GM20000 (cell line): ENCODE measurements at places on chromosomes 5 and 9.

DNA sequence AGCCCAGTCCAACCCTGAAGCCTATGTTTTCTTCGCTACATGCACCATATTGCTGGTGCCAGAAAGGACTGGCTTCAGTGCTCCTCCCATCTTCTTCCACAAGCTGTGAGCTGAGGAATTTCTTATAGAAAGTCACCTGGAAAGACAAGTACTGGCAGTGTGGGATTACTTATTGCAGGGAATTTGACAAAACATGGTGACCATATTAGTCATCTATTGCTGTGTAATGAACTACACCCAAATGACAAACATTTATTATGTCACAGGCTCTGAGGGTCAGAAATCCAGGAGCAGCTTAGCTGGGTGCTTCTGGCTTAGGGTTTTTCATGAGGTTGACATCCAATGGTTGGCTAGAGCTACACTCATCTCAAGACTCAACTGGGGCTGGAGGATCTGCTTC, 75.5 kb downstream of the ENTREP1 start:
- no peak for DNase-seq

DNA sequence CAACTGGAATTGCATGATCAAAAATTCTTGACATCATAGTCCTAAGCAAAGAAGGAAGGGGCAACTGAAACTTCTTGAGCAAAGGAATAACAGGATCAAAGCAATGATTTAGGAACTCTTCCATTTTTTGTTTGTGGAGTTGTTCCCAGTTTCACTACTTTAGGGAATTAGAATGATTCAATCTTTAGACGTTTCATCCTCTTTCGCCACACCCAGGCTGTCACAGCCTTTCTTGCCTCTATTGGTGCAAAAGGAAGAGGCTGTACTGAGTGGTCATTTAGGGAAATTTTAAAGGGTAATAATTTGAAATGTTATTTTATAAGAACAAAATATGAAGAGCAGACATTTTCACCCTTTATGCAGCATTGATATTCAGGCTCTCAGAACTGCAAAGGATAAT, 1026.0 kb upstream of the ARRDC3 start:
- DNase-seq = no peak

GRCh38 chr9:123064716-123065115, 31.2 kb downstream of the GPR21 start:
- DNase-seq = no peak

DNA sequence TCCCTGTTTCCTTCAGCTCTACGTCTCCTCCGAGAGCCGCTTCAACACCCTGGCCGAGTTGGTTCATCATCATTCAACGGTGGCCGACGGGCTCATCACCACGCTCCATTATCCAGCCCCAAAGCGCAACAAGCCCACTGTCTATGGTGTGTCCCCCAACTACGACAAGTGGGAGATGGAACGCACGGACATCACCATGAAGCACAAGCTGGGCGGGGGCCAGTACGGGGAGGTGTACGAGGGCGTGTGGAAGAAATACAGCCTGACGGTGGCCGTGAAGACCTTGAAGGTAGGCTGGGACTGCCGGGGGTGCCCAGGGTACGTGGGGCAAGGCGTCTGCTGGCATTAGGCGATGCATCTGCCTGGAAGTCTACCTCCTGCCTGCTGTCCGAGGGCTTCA, 27.7 kb downstream of the ABL1 start:
- DNase-seq = no peak

DNA sequence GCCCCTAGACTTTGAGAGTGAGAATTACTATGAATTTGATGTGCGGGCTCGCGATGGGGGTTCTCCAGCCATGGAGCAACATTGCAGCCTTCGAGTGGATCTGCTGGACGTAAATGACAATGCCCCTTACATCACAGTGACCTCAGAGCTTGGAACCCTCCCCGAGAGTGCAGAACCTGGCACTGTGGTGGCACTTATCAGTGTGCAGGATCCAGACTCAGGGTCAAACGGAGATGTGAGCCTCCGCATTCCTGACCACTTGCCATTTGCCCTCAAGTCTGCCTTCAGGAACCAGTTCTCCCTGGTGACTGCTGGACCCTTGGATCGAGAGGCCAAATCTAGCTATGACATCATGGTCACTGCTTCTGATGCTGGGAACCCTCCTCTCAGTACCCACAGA, 1.3 kb downstream of the PCDHGC4 start:
- peak; percentile 7 for DNase-seq

DNA sequence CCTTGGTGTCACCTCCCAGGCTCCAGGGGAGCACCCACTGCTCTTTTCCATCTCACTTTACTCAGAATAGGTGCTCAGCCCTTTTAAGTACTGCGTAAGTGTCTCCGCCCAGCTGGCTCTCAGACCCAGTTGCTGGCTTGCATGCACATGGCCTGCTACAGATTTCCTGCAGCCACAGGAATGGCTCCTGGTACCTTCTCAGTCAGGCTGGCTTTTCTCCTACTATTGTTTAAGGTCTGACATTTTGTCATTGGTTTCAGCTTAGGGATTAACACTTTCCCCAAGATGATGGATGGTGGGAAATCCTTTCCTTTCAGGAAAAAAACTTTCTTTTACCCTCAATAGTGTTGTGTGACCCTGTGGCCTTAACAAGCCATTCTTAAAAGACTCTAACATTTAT, 1652.3 kb upstream of the WWC1 start:
- DNase-seq = no peak

DNA sequence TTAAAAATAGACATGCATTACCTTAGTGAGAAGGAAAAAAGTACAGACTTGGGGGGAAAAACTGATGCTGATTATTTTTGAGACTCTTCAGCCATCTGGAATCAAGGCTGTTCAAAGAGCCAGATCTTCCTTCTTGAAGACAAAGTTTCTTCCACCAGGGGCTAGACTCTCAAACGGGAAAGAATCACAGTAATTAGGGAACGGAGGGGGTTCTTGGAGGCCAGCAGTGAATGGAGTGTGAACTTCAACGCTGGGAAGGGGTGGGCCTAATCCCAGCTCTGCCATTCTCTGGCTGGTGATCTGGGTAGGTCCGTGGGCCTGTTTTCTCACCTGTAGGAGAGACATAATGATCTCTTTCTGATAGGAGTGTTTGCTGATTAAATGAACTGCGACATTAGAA, 21.1 kb upstream of the LHX2 start:
- DNase-seq = no peak

- no peak for DNase-seq
Observed at GRCh38 chr9:22165144-22165543, 156.0 kb upstream of the CDKN2B start.

DNA sequence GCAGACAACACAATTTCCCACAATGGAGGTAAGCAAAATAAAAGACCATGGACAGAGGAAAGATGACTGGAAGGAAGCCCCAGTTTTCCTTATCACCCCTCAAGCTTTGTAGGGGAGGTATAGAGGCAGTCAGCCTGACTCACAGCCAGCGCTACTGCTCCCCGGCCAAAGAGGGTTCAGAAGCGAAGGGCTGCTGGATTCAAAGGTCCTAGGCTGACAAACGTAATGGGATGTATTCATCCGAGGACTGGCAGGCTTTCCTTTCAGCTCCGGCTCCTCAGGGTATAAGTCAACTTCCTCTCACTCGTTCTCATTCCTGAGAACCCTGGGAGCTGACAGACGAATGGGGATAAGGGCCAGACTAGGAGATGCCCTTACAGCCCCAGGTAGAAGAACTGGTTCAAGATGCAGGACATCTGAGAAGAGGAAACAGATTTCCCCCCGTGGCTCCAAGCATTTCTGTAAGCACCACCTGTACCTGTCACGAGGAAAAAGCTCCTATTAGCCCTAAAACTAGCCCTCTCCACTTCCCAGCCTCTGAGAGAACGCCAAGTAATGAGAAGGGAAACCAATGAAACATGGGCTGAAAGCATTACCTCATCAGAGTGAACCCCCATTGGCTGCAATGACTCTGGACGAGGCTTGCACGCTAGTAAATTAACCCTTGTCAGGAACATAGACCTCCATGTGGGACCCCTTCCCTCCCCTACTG, 22.1 kb upstream of the FAM13B start:
- DNase-seq = no peak

DNA sequence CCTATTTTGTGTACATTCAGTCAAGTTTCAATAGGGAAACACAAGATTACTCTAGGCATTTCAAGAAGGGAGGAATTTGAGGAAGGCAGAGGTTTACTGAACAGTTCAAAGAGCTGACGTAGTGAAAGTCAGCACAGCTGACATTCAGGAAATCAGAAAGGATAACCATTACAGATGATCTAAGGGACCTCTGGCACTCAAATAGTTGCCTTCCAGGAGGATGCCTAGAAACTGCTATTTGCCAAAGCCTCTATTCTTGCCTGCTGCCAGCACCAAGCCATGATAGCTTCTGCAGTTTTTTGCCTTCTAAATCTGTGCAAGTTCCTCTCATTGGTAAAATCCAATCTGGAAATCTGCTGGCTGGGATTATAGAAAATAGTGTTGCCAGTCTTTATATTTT, 373.1 kb downstream of the CSNK1G3 start:
- DNase-seq = no peak

GRCh38 chr5:96930589-96930988, 5.3 kb upstream of the LNPEP start:
- no peak for DNase-seq

DNA sequence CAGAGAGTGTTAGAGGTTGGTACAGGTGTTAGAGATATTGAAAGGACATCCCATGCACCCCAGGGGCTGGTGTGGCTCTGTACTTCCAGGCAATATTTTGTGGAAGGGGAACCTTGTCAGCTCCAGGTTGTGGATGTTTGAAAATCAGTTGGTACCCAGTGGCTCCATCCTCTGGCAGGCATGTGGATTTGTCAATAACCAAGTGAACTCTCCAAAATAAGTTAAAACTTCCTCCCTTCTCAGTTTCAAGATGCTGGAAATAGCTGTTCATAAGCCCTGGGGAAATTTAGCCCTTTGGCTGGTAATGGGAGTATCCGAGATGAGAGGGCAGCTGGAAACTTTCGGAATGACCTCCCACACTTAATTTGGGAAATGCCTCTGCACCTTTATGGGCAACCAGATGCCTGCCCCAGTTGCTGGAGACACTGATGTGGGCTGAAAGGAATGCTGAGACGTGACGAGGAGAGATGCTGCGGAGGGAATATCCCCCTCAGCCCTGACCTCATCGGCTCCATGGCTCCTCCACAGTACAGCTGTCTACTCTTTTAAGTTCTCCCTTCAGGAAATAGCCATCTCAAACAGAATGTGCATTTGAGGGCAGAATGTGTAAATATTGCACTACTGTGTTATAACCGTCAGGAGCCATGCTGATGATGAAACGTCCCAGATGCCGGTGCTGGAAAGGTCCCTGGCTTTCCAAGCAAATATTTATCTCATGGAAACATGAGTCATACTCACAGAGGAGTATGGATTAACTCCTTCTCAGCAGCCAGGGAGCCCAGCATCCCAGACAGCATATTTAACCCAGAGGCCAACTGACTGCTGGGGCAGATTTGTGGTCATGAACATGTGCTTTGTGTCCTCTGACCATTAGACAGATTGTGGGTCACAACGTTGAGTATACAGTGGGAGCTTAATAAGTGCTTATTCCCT, 29.5 kb downstream of the TGFBI start:
- DNase-seq = no peak

GRCh38 chr5:154371687-154372086, 74.1 kb upstream of the SAP30L start:
- no peak for DNase-seq

DNA sequence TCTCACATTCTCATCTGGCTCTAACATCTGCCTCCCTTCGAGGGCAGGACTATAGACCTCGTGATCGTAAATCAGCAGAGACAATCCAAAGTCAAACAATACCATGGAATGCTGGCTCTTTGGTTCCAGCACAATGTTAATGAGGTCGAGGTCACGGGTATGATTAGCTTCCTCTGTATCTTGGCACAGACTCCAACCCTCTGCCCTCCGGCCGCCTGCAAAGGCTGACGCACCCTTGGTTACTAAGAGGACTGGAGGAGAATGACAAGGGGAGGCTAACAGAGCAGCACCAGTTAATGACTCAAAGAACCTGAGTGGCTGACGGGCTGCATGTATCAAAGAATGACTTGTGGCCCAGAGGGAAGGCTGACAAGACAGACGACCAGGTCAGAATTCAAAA, 10.1 kb downstream of the LHFPL2 start:
- no peak for DNase-seq

GRCh38 chr5:124477577-124477976, 268.9 kb downstream of the ZNF608 start:
- DNase-seq = no peak

GRCh38 chr5:126769703-126770102, 7.2 kb upstream of the LMNB1 start:
- no peak for DNase-seq

- no peak for DNase-seq
Observed at GRCh38 chr9:26132746-26133312, 454.6 kb upstream of the TUSC1 start.

- DNase-seq = no peak
Observed at GRCh38 chr5:149345892-149346222, 558 bp downstream of the GRPEL2 start.

DNA sequence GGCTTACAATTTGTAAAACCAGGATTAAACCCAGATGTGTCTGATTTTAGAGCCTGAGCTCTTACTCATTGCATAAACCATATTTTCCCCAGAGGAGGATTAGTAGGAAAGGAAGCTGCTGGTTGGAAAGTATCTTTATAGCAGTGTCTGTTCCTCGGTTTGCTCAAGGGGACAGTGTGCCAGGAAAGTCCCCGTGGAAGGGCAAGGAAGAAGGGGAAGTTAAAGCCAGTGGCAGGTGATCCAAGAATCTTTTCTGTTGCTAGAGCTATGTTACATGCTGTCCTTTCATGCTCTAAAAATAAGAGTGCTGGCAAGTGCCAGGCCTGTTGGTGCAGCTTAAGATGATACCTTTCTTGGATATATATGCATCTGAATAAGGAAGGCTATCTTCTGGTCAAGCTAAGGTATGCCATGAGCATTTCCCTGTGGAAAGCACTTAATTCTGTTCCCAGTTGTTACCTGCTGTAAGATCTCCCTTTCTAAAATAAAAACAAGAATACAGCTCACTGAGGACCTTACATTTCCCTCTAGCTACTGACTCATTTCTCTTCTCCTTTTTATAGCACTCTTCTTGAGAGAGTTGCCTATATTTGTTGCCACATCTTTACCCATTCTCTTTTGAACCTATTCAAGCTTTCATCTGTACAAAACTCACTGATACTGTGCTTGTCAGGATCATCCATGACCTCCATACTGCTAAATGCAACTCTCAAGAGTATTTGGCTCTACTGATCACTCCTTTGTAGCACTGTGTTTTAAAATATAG, 8.0 kb downstream of the PDCD1LG2 start:
- peak; percentile 44 for DNase-seq

DNA sequence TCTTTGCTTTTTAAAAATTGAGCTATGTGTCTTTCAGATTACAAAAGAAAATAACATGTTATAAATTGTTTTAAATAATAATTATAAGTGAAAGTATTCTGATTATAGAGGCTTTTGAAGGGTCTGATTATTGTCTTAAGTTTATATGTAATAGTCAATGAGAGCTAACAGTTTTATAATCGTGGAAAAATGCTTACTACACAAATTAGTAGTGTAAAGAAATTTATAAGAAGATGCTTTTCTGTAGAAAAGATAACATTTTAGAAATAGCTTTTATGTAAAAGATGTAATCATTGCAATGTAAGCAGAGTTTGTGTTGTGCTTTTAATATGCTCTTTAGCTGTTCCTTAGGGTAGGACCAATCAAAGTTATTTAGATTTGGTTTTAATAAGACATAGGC, 18.6 kb downstream of the RBM27 start:
- no peak for DNase-seq

- DNase-seq = peak; percentile 69
Observed at GRCh38 chr9:129458155-129458661, 162.7 kb downstream of the C9orf50 start.

- DNase-seq = no peak
Observed at GRCh38 chr5:87949676-87950631, 318.7 kb downstream of the TMEM161B start.

- no peak for DNase-seq
Observed at GRCh38 chr9:135224921-135225541, 137.6 kb downstream of the OLFM1 start.

GRCh38 chr9:7879551-7880245, 80.1 kb upstream of the DMAC1 start:
- DNase-seq = no peak
